Activated naive CD8-positive, alpha-beta T cell treated with anti-CD3 and anti-CD28 coated beads for 36 hours (primary cell): ENCODE measurements at places on chromosomes 6 and 20. TPM values are rescaled to one million over a fixed set of nuclear protein-coding genes. Genes with fewer than 3 reads are reported as not detected.

DNA sequence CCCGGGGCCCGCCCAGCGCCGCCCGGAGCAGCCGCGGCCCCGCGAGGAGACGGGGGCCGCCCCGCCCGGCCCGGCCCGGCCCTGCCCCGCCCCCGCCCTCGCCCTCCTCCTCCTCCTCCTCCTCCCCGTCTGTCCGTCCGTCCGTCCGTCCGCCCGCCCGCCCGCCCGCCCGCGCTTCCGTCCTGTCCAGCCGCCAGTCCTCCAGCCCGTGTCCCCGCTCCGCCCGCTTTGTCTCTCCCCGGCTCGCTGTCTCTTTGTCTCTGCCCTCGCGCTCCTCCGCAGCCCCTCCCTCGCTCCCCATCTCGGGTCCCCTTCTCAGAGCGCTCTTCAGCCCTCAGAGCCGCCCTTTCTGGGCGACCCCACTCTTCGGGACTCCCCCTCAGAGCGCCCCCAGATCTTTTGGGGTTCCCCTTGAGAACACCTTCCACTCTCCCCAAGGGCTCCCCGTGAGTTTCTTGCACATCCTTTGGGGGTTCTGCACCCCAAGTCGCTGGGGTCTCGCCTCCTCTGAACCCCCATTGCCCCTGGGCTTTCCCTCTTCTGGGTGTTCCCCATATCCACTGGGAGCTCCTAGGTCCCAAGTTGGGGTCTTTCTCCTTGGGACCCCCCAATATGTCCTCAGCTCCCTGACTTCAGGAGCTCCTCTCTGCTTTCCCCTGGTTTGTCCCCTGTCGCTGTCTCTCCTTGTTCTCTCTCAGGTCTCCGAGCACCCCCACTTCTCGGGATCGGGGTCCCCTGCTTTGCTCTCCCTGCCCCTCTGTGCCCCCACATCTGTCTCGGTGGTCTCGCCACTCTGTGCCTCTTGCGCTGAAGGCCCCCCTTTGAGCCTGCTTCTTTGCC, 79.5 kb upstream of the MYL9 start:
- peak; percentile 39 for DNase-seq

GRCh38 chr6:159594106-159594749, 98.8 kb downstream of the SOD2 start:
- no peak for DNase-seq

The PAK5 gene
- total RNA-seq, result not detected

GRCh38 chr20:45420125-45420524, 4.2 kb downstream of the PIGT start:
- DNase-seq, result no peak

- DNase-seq, result no peak
Observed at GRCh38 chr20:52799130-52799529, 173.0 kb upstream of the TSHZ2 start.

The C6orf118 gene
- not detected for total RNA-seq

DNA sequence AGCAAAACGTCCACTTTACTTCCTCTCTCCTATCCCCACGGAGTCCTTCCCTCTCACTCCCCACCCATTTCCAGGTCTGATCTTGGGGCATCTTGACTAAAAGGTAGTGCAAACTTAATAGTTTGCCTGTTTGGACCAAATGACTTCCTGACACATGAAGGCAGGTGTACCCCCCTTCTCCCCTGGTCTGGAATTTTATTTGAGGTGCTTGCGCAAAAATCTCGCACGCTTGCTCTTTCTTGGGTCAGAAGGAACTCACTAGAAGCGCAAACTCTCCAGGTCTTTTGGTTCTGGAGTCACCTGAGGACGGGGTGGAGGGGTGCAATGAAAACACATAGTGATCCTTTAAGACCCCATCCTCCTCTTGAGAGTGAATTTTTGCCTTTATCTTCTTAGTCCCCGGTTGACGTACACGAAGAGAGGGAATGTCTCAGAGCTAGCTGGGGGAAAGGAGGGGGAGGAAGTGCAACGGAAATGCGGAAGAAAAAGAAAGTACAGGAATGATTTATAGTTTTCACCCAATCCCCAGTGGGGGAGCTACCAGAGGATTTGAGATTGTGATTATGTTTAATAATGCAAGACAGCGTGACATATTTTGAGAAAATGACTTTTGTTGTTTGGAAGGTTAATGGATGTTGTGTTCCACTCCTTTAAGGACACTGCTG, 4.9 kb downstream of the ADGRB3 start:
- no peak for DNase-seq

DNA sequence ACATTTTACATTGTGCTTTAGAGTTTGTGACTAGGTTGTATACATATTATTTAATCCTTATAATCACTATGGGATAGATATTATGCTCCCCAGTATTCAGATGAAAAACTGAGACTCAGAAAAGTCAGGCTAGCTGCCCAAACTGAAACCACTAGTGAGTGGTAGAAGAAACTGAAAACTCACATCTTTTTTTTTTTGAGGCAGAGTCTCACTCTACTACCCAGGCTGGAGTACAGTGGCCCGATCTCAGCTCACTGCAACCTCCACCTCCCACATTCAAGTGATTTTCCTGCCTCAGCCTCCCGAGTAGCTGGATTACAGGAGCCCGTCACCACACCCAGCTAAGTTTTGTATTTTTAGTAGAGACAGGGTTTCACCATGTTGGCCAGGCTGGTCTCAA, 22.2 kb downstream of the RNF24 start:
- DNase-seq, result no peak
